Fibroblast of skin of left quadriceps (primary cell): ENCODE measurements at places on chromosomes 12 and 14.

GRCh38 chr14:61930101-61930857 lies 168.1 kb downstream of the SNAPC1 start:
- DNase-seq: no peak

GRCh38 chr14:102138535-102138934 lies 1.2 kb upstream of the WDR20 start:
- no peak for DNase-seq

GRCh38 chr12:145369-145960 lies 68.5 kb downstream of the SLC6A12 start:
- no peak for DNase-seq

DNA sequence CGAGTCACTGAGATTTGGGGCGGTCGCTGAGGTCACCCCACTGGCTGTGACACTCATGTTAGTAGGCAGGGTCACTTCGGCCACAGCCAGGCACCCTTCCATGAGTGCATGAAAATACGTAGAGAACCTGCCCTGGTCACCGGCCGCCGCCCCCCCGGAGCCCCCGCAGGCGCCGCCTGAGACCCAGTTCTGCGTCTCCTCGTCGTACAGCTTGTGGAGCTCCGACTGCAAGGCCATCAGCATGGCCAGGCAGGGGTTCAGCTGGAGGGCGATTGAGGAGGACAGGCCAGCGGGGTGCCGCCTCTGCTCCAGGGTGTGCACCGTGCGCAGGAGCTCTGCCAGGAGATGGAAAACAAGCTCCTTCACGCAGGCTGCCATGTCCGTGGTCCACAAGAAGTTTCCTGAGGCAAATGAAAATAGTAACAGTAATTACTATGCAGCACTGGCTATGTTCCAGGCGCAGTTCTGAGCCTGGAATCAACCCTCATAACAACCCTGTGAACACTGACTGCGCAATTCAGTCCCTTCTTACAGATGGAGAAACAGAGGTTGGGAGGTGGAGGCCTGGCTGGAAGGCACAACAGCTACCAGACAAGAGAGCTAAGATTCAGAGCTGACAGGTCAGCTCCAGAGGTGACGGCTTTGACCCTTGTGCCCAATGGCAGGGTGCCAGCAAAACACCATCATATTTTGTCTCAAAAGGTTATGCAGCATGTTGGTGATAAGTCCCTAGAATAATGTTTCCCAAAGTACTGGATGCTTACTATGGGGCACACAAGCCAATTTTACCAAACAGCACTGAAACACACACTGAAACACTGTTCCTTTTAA lies 59.9 kb downstream of the TRAFD1 start:
- DNase-seq: no peak

DNA sequence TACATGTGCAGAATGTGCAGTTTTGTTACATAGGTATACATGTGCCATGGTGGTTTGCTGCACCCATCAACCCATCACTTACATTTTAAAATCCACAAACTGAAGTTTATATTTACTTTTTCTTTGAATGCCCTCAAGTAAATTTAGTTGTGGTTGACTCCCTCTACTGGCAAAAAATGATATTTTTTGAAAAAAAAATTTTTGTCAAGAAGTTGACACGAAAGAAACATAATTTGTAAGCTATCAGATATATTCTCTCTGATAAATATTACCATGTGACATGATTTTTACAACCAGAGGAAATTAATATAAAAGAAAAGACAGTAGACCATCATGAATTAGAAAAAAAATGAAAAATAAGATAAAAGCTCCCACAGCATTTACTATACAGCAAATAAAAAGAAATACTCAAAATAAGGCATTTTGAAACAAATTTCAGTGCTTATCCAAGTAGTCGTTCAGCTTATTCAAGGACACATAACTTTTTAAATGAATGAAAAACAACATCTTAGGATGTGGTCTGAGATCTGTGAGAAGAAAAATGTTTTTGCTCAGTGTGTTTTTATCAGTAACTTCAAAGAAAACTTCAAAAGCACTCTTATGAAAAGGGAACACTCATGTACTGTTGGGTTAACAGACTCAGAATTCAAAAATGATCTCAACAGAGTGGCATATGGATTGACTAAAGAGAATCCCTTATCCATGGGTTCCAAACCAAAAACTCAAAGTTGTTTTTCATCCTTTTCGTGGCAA lies 30.0 kb upstream of the GRIP1 start:
- DNase-seq: no peak

DNA sequence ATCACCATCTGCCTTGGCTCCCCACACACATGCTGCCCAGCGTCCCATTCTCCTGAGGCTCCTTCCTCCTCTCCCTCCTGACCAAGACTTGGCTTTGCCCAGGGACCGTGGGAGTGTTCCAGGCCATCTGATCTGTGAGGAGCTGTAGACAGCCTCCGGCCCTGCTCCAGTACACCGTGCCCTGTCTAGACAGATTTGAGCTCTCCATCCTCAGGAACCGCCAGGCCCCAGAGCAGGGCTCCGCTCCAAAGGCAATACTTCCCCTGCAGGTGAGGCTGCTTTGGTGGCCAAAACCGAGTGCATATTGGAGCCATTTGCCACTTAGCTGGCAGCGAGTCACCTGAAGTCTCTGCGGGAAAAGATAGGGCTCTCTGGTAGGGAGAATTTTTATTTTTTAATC lies 147.4 kb downstream of the ANO2 start:
- no peak for DNase-seq

DNA sequence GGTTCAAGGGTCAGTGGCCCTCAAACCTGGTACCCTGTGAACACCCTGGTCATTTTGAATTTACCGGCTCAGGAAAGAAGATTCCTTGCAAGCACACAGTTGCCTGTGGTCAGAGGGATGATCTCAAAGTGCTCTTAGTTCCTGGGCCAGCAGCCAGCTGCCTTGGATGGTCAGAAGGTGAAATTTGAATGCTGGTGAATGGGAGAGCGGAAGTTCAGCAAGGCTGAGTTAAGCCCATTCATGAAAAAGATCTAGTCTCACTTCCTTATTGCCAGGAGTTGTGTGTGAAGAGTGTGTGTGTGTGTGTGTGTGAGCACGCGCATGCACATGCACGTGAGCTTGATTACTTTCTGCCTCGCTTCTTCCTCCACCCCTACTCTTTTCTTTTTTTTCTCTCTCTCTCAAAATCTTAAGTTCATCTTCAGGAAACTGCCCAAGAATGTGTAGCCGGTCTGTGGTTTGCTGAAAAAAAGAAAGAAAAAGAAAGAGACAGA lies 155.5 kb upstream of the CCND2 start:
- DNase-seq: no peak

DNA sequence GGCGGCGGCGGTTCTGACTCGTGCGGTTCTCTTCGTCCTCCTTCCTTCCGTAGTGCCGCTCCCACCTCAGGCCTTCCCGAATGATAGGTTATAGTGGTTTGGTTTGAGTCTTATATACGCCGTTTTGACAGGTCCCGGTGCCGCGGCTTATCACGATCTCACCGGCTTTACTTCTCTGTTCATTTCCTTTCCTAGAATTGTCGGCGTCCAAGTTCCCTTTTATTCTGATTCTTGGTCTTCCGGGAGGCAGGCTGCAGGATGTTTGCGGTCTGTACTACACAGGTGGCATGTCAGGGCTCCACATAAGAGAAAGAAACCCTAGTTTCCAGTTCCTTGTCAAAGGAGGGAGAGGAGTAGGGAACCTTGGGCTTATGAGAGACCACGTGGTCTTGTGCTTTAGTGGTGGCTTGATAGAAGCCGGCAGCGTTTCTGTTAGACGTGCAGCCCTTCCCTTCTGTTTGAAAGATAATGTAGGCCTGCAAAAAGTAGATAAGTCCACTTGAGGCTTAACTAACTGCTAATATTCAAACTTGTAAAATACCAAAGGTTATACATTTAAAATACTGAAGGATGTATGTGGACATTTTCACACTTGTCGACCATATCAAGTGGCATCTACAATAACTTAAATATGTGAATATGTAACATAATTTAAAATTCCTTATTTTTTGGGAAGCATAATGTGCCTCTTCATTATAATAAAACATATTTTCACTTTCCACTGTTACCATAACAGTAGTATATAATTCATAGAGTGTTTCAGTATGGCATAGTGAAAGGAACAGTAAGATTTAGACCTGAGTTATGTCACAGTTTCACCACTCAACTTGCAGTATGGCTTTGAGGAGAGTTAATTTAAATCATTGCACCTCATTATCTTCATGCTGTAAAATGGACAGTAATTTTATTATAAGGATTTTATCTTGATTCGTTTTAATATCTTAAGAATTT lies 804 bp downstream of the USP15 start:
- DNase-seq: no peak

DNA sequence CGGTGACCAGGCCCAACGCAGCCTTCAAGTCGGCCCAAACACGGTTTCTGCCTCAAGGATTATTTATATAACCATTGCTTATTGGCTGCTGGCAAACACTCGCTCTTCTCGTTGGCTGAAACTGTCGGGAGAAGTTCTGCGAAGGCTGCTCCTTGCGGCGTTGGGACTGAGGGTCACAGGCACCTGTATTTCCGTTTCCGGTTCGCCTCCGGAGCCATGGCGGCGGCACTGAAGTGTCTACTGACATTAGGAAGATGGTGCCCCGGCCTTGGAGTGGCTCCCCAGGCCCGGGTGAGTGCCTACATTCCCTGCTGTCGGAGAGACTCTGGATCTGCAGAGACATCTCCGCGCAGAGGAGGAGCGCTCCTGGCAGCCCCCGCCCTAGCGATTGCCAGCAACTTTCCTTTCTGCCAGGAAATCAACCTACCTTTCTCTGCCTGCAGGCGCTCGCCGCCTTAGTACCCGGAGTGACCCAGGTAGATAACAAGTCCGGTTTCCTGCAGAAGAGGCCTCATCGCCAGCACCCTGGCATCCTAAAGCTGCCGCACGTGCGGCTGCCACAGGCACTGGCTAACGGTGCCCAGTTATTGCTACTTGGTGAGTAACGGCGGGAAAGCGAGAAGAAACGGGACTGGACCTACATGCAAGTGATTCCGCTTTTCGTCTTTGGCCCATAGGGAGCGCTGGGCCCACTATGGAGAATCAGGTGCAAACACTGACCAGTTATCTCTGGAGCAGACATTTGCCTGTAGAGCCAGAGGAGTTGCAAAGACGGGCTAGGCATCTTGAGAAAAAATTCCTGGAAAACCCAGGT lies at the start of gene METTL17:
Gene METTL17, plus strand, starts transcription at position 194 of the 814 bp plus-strand sequence. Its CDS starts 23 bp downstream, at position 217.
- DNase-seq: peak; percentile 95

DNA sequence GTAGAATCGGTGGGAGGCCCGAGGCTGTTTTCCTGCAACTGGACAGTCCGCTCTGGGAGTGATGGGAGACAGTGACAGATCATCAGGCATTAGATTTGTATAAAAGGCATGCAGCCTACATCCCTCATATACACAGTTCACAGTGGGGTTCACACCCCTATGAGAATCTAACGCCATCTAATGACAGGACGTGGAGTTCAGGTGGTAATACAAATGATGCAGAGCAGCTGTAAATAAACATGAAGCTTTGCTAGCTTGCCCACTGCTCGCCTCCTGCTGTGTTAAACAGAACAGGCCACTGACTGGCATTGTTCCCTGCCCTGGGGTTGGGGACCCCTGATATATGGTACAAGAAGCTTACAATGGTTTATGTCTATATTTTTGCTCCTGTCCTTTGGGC lies 179.0 kb downstream of the LRFN5 start:
- no peak for DNase-seq

GRCh38 chr14:89724628-89724960 lies 229.9 kb downstream of the EFCAB11 start:
- no peak for DNase-seq

DNA sequence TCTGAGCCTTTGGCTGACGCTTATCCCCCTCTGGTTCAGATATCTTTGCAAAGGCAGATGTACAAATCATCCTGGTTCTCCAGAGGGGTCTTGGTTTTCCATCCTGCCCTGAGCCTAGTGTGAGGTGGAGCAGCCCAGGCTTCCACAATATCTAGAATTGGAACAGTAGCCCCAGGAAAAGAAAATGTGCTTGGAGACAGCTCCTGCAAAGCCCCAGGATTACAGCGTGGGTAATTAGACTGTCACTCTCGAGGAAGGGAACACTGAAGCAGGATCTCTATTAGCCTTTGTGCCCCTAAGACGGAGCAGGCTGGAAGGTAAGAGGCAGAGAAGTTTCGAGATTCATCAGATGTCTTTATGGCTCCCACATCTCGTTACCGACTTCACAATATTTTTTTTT lies 59.4 kb downstream of the TMEM132C start:
- DNase-seq: no peak

DNA sequence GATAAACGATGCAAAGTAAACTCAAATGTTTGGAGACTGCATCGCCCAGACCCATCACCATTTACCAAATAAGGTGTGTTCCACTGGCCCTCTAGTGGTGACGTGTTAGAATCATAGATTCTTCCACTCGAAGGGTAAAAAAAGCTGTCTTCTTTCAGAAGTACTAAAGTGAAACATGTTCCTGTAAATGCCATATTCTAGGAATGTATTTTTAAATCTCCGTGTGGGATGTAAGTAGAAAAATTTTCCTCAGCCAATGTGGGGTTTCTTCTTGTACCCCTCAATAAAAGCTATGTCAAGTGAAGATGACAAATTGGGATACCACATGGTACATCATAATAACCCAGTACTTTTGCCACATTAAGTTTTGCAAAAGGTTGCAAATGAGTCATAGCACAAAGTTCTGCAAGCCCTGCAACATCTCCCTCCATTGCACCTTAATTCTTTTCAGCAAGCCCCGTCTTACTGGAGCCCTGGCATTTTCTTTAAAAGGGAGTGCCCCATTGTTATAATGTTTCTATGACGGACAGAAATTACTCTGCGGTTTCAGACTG lies 100.8 kb downstream of the CCER1 start:
- peak; percentile 32 for DNase-seq

DNA sequence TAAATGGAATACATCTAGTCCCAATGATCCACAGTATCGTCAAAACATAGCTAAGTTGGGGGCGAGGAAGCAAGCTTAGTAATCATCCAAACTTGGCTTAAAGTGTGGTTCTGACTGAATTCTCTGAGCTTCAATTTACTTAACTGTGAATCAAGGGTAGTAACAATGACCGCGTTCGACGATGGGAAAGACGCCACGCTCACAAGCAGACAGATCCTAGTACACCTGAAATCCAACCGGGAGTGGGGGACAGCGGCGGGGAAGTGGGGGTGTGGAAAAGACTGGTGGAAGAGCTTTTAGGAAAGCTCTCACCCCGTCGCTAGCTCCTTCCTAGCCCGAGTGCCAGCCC lies 433 bp downstream of the COX16 start:
- no peak for DNase-seq

GRCh38 chr12:95593266-95593871 lies 42.1 kb upstream of the USP44 start:
- DNase-seq: no peak

GRCh38 chr12:47079981-47080724 lies 394 bp upstream of the AMIGO2 start:
- DNase-seq: no peak

DNA sequence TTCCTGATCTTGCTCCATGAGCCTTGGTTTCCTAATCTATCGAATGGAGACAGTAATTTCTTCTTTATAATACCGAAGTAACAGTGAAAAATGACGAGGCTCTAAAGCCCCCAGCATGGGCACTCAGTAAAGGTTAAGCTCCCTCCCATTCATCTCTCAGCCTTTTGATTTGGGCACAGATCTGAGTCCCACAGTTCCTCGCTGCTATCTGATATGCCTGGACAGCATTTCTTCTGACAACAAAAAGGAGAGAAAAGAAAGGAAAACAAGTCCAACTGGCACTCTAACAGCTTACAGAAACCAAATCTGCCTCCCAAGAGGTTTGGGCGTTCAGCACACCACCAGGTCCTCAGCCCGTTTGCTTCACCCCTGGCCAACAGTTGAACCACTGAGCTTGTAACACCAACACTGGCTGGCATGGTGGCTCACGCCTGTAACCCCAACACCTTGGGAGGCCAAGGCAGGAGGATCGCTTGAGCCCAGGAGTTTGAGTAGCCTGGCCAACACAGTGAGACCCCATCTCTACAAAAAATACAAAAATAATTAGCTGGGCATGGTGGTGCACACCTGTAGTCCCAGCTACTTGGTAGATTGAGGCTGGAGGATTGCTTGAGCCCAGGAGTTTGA lies 19.5 kb downstream of the CCDC88C start:
- no peak for DNase-seq
